Naive B cell (primary cell): ENCODE measurements at places on chromosomes 3 and 15. TPM values are rescaled to one million over a fixed set of nuclear protein-coding genes. Genes with fewer than 3 reads are reported as not detected.

- DNase-seq: no peak
Observed at GRCh38 chr3:43870120-43870519, 179.4 kb downstream of the ABHD5 start.

- no peak for DNase-seq
Observed at GRCh38 chr15:42933886-42934667, 13.5 kb upstream of the TTBK2 start.

GRCh38 chr3:127013758-127014535 lies 31.0 kb downstream of the PLXNA1 start:
- DNase-seq: no peak

GRCh38 chr3:153252963-153253362 lies 90.9 kb downstream of the RAP2B start:
- no peak for DNase-seq

The FRG2C gene
- polyA plus RNA-seq: not detected

The HERC2 gene
- polyA plus RNA-seq: 16.9 TPM

DNA sequence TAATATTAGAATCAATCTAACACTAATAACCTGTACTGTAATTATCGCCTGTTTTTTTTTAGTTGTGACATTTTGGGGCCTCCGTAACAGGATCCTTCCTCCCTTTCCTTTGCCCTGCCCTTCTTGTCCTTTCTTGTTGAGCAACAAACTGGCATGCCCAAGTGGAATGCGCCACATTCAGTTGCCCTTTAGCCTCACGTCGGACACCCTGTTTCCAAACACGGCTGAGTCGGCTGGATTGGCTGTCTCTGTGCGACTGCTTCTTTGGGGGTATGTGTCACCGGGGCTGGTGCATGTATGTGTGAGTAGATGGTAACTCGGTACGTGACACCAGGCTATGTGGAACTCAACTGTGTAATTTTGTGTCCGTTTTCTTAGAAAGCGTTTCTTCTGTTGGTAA lies 24.1 kb downstream of the TRAK1 start:
- no peak for DNase-seq

DNA sequence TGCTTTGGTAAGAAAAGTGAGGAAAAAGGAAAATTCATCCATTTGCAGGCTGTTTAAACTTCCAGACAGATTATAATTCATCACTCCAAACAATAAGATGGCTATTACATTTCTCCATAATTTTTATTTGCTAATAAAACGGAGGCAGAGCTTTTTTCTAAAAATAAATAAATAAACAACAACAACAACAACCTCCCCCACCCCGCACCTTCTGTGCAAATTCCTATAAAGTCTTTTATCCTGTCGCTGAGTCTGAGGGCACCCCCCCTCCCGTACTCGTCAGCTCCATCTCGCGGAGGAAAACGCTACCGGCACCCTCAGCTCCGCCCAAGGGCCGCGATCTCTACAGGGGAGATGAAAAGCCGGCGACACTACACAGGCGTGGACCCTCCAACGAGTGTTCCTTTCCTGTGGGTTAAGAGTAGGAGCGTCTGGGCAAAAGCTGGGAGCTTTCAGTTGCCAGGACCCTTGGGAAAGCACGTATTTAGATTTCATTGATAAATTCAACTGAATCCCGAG lies 1.0 kb upstream of the ATP1B3 start:
- peak; percentile 76 for DNase-seq

DNA sequence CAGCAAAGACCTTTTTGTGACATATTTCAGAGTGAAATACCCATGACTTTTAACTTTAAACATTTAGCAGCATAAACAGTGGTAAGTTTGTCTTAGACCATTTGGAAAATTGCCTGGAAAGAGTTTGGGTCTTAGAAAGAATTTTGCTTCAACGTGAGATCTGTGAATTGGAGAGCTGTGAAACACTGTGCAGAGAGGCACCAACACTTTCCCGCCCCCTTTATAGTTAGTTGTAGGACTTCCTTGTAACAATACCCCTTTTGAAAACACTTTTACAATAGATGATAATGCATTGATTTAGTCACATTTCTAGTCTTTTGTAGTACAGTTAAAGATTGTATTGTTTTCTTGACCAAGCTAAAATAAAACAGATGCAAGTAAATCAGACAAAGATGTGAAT lies 43.5 kb upstream of the MBNL1 start:
- DNase-seq: no peak

DNA sequence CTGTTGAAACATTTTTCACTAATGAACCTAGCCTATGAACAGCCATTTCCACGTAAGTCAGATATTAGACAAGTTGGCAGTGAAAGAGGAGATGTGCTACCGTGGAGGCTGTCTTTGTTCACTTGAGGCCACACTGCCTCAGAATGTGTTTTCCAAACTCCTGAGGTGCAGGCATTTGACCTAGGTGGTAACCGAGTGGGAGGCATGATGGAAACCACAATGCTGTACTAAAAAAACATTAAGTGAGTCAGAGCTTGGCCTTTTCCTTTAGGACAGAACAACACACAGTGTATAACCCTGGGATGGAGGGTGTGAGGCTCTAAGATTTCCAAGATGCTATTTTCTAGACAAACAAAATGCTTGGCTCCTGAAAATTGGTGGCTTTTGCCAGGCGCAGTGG lies 406.3 kb downstream of the SOX2 start:
- no peak for DNase-seq

The INSYN1 gene
- not detected for polyA plus RNA-seq

- DNase-seq: no peak
Observed at GRCh38 chr15:79185199-79185598, 94.6 kb upstream of the RASGRF1 start.

DNA sequence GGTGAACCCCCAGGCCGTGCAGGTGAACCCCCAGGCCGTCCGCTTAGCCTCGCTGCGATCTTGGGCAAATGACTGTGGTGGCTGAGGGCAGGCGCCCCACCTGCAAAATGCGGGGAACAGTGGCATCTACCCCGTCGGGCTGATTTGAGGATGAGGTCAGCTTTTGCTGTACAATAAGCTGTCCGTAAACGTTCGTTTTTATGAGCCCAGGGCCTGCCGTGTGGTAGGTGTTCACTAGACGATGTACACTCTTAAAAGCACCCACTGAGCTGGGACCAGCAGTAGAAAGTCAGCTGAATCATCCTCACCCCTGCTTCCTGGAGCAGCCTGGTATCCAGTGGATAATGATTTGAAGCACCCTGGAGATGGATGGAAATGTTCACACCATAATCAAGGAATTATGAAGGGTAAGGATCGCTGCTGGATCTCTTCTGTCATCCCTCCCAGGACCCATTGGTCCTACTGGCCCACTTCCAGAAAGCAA lies 943 bp upstream of the PCSK6 start:
- DNase-seq: no peak

DNA sequence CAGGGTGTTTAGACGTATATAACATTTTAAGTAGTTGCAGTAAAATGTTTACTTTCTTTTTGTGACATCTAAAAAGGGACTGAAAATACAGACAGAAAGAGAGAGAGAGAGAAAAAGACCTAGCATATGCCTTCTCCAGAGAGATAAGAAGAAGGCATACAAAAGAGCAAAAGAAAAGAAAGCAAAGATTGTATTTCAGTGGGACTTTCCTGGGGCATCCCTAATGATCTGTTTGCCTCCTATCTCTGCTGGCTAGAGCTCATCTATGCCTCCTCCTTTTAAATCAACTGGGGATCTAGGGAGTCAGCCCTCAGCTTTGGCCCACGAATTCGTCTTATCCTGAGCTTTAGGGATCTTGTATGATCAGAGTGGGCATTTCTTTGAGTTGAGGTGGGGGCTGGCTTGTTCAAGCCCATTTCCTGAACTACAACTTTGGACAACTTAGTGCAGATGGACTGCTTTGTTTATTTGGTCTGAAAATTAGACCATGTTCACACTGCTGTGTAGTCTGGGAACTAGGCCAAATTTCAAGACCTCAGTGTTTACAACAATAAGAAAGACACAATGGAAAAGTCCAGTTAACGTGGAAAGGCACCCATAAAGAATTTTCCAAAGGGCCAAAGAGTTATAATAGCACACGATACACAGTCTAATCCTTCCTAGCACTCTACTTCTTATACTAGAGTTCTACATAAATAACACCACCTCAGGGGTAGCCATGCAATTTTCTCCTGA lies 61.0 kb downstream of the ATP8B4 start:
- DNase-seq: no peak

The HEG1 gene
- polyA plus RNA-seq: 1.00 TPM

DNA sequence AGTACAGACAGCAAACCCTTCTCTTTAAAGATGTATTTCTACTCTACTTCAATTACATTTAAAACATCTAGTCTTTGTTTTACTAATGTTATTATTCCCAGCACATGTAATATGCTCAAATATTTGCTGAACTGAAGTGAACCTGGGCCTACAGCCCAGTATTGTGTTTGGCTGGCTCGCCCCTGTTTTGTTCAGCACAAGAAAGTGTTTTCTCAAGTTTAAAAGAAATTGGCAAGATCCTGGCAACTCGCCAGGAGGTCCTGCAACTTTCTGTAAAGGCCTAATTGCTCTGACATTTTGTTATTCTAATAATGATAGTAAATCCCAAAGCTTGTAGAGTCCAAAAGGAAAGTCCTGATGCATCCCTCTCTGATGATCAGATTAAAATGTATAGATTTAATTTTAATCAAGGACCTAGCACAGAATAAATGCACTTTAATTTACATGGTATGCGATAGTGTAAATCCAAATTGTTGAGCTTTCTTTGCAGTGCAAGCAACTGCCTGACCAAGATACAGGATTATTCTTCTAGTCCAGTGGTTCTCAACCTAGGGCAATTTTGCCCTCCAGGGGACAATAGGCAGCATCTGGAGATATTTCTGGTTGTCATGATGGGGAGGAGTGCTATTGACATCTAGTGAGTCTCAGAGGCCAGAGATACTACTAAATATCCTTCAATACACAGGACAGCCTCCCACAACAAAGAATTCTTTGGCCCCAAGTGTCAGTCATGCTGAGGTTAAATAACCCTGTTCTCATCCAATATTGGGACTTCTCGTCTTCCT lies 35.7 kb upstream of the TMOD3 start:
- no peak for DNase-seq

DNA sequence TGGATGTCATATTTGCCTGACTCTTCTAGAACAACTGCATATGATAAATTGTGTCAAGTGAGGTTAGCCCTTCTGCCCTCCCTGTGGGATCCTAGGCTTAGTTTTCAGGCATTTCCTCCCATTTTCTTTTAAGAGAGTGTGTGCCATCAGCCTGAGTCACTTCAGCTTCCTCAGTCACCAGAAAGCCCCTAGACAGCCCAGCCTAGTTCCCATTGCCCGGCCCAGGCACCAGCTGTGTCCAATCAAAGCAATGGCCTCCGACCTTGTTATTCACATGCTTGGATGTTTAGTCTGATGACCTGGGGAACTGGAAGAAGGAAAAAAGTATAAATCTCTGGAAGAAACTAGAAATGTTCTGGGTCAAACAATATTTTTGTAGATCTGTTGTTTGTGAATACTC lies 221.9 kb upstream of the LRIG1 start:
- no peak for DNase-seq

- no peak for DNase-seq
Observed at GRCh38 chr3:26721047-26721446, 98.5 kb downstream of the LRRC3B start.

- no peak for DNase-seq
Observed at GRCh38 chr3:123080864-123081562, 14.2 kb downstream of the PDIA5 start.

DNA sequence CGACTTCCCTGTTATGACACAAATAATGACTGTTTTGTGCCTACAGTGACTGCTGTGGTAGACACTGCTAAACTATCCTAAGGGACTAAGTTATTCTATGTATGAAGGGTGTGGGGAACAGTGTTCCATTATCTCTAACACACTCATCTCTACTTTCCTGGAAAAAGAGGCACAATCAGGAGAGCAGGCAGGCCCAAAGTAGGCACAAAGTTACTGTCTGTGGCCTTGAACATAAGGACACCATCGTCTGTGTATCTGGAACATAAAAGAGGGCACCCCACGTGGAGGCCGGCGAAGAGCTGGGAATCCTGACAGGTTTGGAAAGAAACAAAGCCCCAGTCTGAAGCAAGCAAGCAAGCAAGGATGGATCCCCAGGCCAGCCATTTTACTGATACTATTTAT lies 1.5 kb downstream of the ABCC5 start:
- no peak for DNase-seq

DNA sequence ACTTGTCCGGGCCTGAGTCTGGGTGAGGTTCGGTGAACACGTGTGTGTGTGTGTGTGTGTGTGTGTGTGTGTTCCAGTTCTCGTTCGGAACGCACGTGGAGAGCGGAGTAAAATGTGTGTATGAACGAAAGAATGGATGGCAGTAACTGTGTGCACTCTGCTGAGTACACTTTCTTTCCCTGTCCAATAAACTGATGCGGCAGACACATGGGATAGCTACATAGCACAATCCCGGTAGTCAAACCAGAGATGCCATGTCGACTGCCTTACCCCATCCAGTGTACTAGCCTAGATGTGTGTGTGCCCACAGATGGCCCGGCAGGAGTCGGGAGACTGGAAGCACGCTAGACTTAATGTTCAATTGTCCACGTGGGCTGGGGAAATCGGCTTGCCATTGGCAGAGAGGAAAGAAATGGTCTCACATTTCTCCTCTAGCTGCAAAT lies 507 bp upstream of the GOLIM4 start:
- DNase-seq: no peak

- DNase-seq: no peak
Observed at GRCh38 chr3:156602424-156602823, 47.5 kb upstream of the SSR3 start.

DNA sequence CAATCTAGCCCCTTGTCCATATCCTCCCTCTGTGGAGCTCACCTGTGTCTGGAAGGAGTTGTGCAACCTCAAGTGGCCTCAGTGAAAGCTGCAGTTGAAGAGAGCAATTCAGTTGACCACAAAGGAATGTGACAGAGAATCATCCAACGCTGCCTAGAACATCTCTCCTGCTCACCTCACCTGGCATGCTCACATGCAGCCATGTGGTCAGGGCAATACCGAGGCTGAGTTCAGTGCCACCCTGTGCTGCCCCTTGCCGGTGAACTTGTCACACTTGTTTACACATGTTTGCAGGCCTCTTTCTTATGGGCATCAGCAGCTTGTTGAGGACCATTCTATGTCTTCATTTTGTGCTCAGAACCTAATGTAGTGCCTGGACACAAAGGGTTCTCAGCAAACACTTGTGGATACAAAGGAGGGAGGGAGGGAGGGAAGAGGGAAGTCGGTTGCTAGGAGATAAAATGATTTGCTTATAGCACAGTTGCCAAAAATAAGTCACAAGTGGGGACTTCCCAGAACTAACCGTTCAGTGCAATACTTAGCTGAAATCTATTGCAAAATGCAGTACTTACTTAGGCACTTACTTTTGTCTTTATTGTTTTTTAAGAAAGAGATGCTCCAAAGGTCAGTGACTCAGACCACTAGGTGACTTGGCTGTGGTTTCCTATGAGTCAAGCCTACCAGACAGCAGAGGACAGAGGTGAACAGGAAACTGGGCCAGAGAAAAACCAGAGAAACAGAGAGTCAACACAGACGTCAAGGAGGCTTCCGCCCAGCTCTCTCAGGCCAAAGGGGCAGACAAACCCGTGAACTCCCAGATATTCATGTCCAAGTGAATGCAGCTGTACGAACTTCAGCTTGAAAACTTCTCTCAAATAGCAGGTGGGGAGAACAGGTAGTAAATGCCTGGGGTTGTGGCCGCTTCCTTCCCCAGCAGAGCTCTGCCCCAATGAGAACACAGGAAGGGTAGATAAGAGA lies 227.8 kb upstream of the CTNNB1 start:
- peak; percentile 24 for DNase-seq

- DNase-seq: no peak
Observed at GRCh38 chr3:109195815-109196214, 59.3 kb downstream of the C3orf85 start.
